ENCODE measurements at places on chromosomes 3 and 15. TPM values are rescaled to one million over a fixed set of nuclear protein-coding genes. Genes with fewer than 3 reads are reported as not detected.
A peak's percentile ranks its signal among the peaks of the same experiment; 100 is the strongest.

- DNase-seq, result no peak
Measured at GRCh38 chr3:46876313-46877300, 914 bp upstream of the PTH1R start.

DNA sequence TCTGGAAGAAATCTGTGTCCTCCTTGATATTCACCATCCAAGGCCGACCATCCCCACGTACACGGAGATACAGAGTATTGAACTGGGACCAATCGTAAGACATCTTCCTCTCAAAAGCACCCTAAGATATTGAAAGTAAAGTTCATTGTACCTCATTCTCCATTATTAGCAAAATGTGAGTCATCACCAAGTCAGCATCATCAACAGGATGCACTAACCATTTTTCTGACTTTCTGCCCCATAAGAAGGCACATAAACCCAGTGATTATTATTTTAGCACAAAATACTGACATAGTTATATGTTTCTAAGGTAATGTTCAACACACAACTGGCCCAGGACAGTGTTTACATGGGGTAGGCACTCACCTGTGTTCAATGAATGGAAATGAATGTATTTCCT lies 7.4 kb downstream of the NDUFAF1 start:
- no peak for DNase-seq

GRCh38 chr15:20295238-20295811 lies 246.3 kb downstream of the GOLGA6L6 start:
- peak; percentile 71 for DNase-seq

DNA sequence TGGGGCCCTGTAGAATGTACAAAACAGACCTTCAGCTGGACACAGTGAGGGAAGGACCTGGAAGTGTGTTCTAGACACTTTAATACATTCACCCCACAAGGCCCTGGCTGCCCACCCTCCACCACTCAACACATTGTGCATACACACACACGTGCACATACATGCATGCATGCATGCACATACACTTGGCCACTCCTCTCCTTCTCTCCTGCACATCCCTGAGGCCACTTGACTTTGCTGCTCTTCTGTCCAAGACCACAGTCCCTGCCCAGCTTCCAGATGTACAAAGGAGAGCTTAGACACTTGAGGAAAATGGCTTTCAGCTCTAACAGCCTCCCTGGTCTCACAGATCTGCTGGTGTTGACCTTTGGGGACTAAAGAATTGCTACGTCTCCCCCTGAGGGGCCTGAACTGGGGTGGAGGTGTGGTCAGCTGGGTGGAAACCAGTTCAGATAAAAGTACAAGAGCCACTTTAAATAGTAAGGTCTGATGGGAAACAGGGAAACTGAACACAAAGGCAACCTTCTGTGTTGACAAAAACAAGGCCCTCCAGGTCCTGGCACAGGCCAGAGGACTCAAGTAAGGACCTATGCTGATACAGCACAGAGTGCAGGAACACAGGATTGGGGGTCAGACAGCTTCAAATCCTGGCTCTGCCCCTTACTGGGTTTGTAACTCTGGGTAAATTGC lies 24.8 kb upstream of the NOX5 start:
- DNase-seq, result no peak

- DNase-seq, result no peak
Measured at GRCh38 chr3:72129501-72130094, 344.6 kb upstream of the PROK2 start.

- no peak for DNase-seq
Measured at GRCh38 chr3:153130312-153130977, 31.6 kb upstream of the RAP2B start.

Gene PTH1R
- 18.5 TPM for polyA plus RNA-seq

Gene GOLGA8Q
- 1.7 TPM for polyA plus RNA-seq
